ENCODE measurements at places on chromosomes 12 and 14.

DNA sequence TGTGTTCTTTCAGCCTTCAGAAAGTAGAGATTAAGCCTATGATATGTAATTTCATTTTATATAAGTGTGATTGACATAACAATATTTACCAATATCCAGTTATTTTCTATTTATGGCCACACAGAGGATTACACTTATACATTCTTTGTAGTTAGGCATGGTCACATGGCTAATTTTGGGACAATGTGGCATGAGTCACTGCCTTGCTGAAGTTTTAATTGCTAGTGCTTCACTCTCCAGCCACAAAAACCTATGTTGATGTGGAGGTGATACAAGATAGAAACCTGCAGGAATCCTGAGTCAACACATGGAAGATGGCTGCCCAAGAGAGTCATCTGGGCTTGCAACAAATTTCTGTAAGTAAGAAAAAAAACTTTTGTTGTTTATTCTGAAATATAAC, 17.0 kb downstream of the CLEC14A start:
- no peak for DNase-seq

DNA sequence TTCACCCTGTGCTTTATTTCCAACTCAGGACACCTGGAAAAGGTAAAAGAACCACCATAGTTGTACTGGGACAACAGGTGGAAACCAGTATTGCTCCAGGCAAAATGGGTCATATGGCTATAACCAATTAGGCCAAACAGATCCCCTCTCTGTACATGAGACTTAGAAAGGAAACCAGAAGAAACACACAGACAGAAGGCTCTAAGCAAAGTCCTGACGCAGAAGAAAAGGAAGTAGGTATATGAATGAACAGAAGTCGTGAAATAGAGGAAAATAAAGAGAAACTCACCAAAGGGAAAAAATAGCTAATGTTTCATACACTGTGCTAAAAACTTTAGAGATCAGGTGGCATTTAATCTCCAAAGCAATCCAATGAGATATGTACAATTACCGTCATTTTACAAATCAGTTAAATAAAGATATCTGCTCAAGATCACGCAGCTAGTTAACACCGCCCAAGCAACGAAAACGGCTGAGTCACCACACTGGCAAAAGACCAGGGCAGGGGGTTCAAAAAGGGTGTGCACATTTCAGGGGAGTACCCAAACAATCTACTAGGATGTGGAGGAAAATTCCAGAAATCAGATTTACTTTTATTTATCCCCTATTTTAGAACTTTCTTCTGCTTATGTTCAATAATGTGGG, 82.3 kb downstream of the ITPR2 start:
- DNase-seq = no peak

GRCh38 chr14:60212503-60213371, 36.3 kb upstream of the PPM1A start:
- DNase-seq = no peak

DNA sequence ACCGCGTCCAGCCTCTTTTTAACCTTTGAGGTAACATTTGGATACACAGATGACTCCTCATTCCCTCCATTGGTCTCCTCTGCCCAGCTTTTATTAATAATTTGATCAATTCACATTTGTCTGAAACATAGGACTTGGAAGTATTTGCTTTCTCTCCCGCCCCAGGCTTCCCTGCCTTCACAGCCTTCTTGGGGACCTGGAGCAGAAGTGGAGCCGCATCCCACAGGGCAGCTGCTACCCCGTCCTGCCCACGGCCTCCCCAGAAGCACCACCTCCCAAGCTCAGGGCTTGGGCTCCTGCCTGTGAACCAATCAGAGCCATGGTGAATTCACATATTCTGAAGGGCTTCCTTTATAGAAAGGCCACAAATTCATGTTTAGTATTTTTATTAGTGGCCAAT, 97.6 kb downstream of the PIWIL1 start:
- no peak for DNase-seq

GRCh38 chr14:51277753-51278415, 37.8 kb downstream of the TMX1 start:
- no peak for DNase-seq

GRCh38 chr12:67590149-67590790, 58.3 kb upstream of the DYRK2 start:
- DNase-seq = no peak

DNA sequence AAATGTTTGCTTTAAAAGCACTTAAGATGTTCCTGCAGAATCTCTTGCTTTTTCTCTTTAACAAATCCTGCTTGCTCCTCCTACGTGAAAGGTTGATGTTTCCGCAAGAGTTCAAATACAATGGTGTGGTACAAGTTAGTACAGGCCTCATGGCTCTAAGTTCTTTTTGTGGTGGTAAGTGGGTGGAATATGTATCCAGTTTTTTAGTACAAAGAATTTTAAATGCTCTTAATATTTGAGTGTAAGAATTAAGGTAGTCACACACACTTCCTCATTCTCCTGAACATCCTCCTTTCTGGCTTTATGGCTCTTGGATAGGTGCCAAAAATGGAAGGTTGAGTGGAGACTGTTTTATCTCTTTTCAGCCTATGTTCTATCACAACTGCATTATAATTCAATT, 1.8 kb downstream of the OTOGL start:
- no peak for DNase-seq

Data from 8988T (cell line).